Tongue (tissue), 3 donors: ENCODE measurements at places on chromosomes 13 and 19. TPM values are rescaled to one million over a fixed set of nuclear protein-coding genes. Genes with fewer than 3 reads are reported as not detected.

The NMRK2 gene
- total RNA-seq, result 97.1 TPM

The DMKN gene
- 25.7 TPM for total RNA-seq

GRCh38 chr19:920051-920864 lies 3.1 kb downstream of the KISS1R start:
- peak; percentile 44 for DNase-seq

DNA sequence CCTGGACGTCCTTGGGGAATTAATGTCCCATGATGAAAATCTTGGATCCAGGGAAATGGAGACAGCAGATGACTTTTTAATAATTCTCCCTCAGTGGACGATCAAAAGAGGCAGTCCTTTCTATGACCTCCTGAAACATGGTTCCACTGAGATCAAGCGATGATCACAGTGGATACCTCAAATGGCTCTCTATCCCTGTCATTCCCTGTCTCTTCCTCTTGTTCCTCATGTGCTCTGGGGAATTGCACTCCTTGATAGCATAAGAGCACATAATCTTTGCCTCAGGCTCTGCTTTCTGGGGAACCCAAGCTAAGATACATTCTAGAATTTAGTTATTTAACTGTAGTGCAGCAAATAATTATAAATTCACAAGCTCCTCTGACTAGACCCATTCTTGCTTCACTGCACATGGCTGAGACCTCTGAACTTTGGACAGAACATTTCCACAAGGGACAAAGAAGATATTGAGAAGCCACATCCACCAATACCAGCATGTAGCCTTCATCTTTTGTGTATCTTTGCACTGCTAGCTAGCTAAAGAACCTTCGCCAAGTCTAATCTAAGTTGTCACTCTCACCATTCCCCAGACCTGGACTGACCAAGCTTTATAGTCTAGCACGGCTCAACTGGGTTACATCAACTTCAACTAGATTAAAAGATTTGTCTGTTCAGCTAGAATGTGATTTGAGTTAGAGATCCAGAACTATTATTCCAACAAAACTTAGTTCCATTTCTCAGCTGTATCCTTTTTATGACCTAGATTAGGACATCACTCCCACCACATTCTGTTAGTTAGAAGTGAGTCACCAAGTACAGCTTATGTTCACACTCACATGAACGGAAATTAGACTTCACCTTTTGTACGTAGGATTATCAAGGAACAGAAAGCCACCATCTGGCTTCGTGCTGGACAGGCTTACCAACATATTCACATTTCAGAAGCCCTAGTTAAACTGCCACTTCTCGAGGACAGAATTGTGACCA lies 142.7 kb downstream of the SUCLA2 start:
- DNase-seq, result no peak

GRCh38 chr13:67275351-67275960 lies 45.3 kb upstream of the PCDH9 start:
- DNase-seq, result no peak

GRCh38 chr19:1985588-1986356 lies 29.7 kb downstream of the BTBD2 start:
- DNase-seq, result no peak

The FCAR gene
- 2.6 TPM for total RNA-seq

The ZNF626 gene
- total RNA-seq, result 25.1 TPM

The WDR88 gene
- not detected for total RNA-seq
